GM12891 (cell line): ENCODE measurements at places on chromosomes 16 and 17.

GRCh38 chr17:64538508-64539130, 31.8 kb downstream of the CEP95 start:
- no peak for DNase-seq

DNA sequence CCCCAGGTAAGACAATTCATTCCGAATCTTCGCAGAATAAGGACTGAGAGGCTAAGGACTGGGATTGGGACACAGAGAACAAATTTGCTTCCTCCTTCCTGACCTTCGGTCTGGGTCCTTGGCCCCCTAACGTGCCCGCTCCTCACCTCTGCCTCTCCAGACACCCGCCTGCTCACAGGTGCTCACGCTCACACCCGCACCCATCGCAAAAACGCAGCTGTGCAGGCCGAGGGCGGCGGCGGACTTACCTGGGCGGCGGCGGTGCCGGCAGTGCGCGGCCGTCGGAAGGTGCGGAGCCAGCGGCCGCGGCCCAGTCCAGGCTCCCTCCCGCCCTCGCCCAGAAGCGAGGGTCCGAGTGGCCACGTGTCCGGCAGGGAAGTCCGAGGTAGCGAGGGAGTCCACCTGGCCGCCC, 7.1 kb upstream of the HOXB9 start:
- DNase-seq: no peak

- DNase-seq: no peak
Observed at GRCh38 chr17:59837308-59838051, 55.3 kb downstream of the TUBD1 start.

- no peak for DNase-seq
Observed at GRCh38 chr17:14201021-14201987, 35.4 kb downstream of the CDRT15 start.

GRCh38 chr17:18946536-18946935, 5.4 kb upstream of the SLC5A10 start:
- DNase-seq: no peak

- no peak for DNase-seq
Observed at GRCh38 chr17:71237903-71238538, 882.8 kb upstream of the SOX9 start.

DNA sequence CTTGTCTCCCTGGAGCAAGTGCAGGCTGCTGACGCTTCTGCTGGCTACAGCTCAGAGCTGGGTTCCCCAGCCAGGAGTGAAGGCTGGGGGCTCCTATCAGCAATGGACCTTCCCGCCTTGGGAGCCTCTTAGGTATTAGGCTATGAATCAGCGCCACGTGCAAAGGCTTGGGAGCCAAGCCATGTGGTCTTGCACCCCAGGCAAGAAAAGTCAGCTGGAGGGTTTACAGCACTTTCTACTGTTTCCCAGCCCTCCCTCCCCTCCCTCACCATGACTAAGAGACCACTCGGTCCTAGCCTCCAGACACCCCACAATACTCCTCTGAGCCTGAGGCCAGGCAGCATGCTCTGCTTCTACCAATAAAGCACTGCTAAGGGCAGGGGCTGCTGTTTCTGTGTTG, 12.3 kb downstream of the EPX start:
- DNase-seq: no peak

DNA sequence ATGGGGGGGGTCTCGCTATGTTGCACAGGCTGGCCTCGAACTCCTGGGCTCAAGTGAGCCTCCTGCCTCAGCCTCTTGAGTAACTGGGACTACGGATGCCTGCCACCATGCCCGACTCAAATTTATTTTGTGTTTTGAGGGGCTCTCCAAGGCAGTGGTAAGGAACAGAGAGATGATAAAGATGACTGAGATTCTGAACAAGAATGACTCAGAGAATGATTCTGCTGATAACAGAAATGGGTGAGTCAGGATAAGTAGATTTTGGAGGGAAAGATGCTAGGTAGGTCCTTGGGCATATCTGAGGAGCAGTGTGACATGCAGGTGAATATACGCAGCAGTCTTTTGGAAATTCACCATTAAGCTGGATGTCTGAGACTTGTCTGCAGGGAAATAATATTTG, 2.6 kb downstream of the TMEM220 start:
- no peak for DNase-seq
